CD4-positive, alpha-beta T cell treated with Interleukin-4 for 4 hours (primary cell): ENCODE measurements at places on chromosomes 4 and X.

DNA sequence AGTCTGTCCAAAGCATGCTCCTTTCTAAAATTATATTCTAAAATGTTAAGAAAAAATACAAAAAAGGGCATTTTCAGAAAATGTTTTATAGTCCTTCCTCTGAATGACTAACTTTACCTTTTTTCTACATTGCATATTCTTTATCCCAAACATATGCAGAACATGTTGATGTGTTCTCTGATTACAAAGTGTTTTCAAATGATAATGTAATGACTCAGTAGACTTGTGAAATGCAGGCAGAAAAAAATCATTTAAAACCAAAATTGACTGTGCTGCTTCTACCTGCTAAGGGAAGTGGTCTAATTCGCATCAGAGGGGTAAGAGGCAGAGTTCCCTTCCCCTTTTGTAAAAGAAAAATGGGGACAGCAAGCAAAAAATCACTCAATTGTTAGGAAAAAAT is 22.7 kb upstream of the YTHDC1 start:
- no peak for DNase-seq

GRCh38 chrX:115229337-115230003 is 4.4 kb downstream of the LRCH2 start:
- DNase-seq: no peak

GRCh38 chr4:69497886-69498395 is 2.2 kb upstream of the UGT2B4 start:
- DNase-seq: no peak

DNA sequence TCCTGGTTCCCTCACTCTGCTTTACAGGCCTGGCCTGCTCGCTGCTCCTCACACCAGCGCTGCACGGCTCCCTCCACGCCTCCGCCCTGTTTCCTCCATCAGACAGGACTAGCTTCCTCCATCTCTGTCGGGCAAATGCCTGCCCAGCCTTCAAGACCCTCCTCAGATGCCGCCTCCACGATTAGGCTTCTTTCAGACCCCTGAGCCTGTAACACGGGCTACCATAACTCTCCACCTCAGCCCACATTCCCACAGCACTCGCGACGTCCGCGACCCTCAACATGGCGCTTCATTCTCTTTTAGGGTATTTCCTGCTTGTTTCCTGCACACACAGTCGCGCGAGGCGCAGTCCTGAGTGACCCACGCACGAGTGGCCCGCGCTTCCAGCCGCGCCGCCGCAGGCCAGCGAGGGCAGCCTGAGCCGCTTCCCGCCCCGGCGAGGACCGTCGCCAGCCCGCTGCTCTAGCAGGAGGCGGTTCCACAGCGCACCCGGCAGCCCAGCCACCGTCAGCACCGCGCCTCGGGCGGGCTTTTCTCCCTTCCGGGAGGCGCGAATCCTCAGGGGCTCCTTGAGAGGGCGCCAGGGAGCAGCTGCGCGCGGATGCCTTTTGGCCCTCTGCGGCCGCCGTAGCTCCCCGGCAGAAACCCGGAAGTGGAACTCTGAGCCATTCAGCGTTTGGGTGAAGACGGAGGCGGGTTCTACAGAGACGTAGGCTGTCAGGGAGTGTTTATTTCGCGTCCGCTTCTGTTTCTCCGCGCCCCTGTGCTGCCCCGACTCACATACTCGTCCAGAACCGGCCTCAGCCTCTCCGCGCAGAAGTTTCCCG is at the start of gene FRG1:
Gene FRG1, plus strand, starts transcription at position 695 of the 827 bp plus-strand sequence. CDS start 138 bp downstream, outside the sequence.
- peak; percentile 97 for DNase-seq

DNA sequence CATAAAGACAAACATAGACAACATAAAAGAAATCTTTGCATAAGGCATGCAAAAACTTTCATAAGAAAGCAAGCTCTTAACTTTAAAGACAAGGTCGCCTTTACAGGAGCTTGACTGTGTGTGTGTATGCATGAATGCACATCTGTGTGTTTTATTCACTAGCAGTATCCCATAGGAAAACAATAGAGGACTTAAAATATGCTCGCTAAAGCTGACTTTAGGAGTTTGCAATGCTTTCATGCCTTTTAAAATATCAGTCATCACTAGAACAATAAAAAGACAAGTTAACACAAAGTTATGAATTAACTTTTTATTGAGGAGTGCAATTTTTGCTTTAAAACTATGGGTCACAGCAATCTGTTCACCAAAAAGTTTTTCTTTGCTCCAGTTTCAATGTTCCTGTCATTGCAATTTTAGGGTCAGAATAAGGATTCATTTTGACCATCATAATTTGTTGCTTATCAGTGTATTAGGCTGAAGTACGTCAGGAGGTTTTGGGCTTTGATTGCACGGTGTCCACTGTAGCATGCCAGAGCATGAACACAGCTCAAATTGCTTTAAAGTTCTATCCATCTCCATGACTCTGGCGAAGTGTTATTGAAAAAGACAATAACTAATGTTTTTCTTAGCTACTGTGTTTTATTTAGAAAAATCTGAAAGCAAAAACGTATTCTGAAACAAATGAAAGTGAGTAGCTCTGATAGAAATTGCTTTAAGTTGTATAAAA is 36.9 kb downstream of the ANXA10 start:
- no peak for DNase-seq

GRCh38 chrX:109886122-109886761 is 116.7 kb upstream of the TMEM164 start:
- DNase-seq: peak; percentile 19

DNA sequence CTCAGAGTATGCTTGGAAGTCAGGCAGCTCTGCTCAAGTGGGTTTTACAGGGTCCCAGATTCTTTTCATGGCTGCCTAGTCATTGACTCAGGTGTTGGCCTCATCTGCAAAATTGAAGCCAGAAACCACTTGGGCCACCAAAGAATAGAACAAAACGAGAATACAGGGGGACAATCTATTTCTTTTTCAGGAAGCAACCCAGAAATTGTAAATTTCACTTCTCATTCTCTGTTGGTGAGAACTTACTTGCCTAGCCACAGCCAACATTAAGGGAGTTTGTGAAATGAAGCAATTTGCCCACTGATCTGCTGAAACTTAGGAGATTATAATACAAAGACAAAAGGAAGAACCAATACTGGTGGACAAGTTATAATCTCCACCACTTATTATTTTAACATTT is 8.6 kb upstream of the TKTL2 start:
- no peak for DNase-seq

- DNase-seq: no peak
Observed at GRCh38 chr4:162163892-162164759, at the start of gene FSTL5. Gene FSTL5 (minus strand): TSS chr4:162164000. CDS start chr4:162111396, 52,604 bp downstream.

DNA sequence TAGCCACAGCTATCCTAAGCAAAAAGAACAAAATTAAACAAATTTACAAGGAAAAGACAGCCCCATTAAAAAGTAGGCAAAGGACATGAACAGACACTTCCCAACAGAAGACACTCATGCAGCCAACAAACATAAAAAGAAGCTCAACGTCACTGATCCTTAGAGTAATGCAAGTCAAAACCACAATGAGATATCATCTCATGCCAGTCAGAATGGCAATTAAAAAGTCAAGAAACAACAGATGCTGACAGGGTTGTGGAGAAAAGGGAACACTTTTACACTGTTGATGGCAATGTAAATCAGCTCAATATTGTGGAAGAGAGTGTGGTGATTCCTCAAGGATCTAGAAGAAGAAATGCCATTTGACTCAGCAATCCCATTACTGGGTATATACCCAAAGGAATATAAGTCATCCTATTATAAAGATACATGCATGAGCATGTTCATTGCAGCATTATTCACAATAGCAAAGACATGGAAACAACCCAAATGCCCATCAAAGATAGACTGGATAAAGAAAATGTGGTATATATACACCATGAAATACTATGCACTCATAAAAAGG is 163.0 kb upstream of the TET2 start:
- DNase-seq: no peak

DNA sequence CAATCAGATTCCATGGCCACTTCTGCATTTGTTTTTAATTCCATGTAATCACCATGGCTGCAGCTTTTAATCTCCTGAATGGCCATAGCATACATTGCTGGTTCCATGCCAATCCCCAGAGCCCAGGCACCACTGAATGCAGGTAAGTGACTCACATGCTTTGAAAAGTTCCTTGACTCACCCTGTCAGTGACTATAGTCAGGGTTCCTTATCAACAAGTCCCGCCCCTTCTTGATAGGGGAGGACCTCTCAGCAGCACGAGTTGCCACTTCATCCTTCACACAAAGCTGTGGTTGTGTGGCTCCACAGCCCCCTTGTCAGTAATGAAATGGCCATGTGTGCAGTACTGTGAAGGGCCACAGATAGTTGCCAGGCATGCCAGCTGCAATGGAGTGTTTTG is 516.6 kb downstream of the PPARGC1A start:
- DNase-seq: no peak
